ENCODE measurements at places on chromosomes 2 and 18.

DNA sequence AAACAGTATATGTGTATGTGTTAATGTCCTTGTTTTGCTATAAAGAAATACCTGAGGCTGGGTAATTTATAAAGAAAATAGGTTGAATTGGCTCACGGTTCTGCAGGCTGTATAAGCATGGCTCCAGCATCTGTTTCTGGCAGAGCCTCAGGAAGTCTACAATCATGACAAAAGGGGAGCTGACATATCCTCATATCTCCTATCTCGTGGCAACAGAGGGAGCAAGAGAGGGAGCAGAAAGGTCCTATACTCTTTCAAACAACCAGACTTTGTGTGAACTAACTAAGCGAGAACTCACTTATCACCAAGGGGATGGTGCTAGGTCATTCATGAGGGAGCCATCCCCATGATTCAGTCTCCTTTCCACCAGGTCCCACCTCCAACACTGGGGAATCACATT is 13.0 kb downstream of the CALCRL start:
- no peak for DNase-seq

GRCh38 chr2:236205867-236206645 is 37.9 kb upstream of the GBX2 start:
- no peak for DNase-seq

DNA sequence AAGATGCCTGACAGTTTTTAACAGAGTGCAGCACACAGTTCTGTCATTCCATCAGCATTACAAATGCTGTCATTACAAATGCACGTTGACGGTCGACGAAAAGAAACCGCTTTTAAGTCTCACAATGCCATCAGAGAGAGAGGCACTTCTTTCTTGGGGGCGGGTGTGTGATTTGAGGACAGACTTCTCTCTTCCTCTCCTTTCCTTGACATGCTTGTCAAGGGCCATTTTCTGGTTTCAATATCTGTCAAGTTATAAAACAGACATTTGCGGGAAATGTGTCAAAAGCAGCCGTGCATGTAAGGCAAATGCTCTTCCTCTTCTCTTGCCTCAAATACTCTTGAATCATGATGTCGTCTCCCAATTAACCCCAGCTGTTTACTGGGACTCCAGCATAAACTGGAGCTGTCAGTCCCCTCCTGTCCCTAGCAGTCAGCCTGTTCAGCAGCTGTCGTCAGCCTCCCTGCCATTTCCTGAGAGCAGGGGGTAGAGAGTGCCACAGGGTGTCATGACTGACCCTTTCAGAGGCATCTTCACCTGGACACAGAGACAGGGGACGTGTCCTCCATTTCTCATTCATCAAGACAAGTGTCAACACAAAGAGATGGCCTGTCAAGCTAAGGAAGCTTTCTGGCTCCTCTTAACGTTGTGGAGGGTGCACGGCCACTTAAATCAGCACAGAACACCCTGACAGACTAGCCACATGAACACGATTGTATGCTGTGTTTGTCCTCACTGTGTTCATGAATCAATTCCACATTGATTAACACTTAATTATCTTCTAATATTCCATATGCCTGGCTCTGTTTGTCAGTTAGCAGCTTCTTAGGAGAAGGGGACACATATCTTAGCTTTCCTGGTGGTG is 305.4 kb upstream of the RAB6C start:
- DNase-seq: no peak

GRCh38 chr2:151765760-151766410 is 31.6 kb upstream of the NEB start:
- DNase-seq: no peak

- DNase-seq: no peak
Measured at GRCh38 chr18:24924066-24924716, 427.8 kb downstream of the ZNF521 start.

DNA sequence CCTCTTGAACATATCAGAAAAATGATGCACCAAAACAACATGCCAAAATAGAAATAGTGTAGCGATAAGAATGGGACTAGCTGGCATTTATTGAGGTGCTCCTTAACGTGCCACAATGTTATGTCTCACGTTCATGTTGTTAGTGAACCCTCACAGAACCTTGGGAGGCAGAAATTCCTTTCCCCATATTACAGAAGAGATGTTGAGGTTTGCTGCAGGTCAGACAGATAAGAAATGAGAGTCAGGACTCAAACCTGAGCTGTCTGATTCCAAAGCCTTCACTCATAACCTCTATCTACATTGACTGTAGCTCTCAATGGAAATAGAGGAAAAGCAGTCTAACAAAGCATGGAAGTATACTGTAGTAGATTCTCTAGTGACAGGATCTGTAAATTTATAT is 163.3 kb upstream of the STK17B start:
- DNase-seq: no peak

- no peak for DNase-seq
Measured at GRCh38 chr18:57258131-57258777, 94.1 kb upstream of the ST8SIA3 start.

GRCh38 chr2:231503766-231504165 is 26.5 kb downstream of the NMUR1 start:
- DNase-seq: no peak

DNA sequence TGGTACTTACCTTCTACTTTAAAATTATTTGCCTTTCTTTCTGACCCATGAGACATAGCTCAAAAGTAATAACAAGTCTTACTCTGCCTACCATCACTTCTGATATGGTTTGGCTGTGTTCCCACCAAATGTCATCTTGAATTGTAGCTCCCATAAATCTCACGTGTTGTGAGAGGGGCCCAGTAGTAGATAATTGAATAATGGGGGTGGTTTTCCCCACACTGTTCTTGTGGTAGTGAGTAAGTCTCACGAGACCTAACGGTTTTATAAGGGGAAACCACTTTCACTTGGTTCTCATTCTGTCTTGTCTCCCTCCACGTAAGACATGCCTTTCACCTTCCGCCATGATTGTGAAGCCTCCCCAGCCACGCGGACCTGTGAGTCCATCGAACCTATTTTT is 47.5 kb downstream of the GALNT3 start:
- no peak for DNase-seq

GRCh38 chr2:146324951-146325350 is 1519.9 kb upstream of the ACVR2A start:
- no peak for DNase-seq

GRCh38 chr18:22346953-22347605 is 70.6 kb downstream of the CTAGE1 start:
- DNase-seq: no peak

DNA sequence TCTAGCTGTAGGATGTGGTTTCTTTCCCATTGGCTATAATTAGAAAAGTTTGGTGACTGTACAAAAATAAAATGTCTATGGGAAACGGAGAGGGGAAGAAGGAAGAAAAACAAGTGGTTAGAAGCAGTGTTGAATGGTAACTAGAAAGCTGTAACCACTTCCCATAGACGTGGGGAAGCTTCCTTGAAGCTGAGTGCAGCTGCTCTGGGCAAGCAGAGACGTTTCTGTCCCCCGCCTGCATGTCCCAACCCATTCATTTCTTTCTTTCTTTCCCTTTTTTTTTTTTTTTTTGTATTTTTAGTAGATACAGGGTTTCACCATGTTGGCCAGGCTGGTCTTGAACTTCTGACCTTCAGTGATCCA is 367.8 kb upstream of the HS6ST1 start:
- no peak for DNase-seq
